ENCODE measurements at places on chromosomes 16 and 17.

- DNase-seq = no peak
Observed at GRCh38 chr17:78731904-78732303, 50.2 kb downstream of the CYTH1 start.

DNA sequence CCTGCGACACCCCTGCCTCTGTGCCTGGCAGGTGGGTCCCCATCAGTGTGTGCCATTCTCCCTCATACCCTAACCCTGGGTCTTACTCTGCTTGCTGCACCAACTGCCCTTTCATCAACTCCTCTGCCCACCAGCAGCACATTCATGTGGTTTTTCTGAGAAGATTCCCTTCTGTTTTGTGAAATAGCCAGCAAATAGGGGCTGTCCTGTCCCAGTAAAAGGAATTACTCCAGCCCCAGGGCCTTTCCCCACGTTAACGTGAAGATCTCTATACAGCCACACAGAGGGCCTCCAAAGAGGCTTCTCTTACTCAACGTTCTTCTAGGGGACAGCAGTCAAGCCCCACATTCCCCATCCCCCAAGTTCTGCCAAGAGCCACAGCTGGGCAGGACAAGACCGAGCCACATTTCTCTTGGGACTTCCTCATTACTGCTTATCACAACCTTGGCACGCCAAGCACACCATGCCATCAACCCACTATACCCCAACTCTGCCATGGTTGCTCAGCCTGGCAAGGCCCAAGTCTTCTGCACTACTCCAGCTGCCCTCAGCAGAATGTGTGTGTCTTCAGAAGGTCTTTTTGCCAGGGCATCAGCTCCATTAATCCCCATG lies 18.7 kb upstream of the CCL2 start:
- no peak for DNase-seq

- peak; percentile 56 for DNase-seq
Observed at GRCh38 chr16:24102209-24102660, 153.9 kb upstream of the CACNG3 start.

DNA sequence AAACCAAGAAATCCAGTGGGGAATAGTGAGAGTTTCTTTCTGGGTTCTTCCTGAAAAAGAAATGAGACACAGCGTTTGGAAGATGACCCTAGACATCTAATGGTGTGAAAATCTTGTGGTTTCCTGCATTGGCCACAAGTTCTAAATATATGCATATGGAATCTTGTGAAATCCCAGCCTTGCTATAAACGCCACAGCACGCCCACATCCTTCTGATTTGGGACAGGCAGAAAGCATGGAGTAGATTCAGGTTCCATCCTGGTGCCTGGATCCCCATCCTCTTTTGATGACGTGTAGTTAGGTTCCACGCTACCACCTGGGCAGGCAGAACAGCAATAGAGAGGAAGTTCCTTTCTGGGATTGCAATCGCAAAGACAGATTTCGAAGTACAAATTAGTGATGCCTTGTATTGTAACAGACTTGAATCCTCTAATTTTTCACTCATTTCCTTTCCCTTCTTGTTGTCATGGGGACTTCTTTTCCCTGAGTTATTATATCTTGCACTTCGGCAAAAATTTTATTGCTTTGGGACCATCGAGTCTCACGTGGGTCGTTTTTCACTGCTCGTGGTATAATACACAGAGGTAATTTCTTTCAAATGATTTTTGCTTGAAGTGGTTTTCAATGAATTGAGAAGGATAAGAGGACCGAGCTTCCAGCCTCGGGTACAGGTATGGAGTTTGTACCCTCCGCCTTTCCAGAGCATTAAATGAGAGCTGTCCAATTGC lies 37.6 kb downstream of the HS3ST4 start:
- DNase-seq = no peak

DNA sequence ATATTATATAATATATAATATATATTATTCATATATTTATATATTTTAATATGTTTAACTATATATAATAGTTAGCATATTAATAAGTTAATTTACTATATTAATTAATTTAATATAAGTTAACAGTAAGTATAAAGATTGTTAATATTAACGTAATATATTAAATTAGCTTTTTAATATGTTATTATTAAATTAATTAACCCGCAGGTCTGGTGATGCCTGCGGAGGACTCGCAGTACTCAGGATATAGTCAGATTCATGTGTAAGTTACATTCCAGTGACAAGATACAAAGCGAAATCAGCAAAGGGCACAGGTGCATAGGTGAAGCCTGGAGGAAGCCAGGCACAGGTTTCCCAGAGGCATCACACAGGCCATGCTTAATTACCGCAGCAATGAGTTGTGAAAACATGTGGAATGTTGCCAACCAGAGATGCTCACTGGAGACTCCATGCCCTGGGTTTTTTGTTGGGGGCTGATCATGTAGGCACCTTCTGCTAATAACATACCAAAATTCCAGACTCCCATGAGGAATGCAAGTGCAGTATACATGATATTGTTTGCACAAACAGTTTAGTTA lies 130.4 kb upstream of the MPHOSPH6 start:
- DNase-seq = no peak

DNA sequence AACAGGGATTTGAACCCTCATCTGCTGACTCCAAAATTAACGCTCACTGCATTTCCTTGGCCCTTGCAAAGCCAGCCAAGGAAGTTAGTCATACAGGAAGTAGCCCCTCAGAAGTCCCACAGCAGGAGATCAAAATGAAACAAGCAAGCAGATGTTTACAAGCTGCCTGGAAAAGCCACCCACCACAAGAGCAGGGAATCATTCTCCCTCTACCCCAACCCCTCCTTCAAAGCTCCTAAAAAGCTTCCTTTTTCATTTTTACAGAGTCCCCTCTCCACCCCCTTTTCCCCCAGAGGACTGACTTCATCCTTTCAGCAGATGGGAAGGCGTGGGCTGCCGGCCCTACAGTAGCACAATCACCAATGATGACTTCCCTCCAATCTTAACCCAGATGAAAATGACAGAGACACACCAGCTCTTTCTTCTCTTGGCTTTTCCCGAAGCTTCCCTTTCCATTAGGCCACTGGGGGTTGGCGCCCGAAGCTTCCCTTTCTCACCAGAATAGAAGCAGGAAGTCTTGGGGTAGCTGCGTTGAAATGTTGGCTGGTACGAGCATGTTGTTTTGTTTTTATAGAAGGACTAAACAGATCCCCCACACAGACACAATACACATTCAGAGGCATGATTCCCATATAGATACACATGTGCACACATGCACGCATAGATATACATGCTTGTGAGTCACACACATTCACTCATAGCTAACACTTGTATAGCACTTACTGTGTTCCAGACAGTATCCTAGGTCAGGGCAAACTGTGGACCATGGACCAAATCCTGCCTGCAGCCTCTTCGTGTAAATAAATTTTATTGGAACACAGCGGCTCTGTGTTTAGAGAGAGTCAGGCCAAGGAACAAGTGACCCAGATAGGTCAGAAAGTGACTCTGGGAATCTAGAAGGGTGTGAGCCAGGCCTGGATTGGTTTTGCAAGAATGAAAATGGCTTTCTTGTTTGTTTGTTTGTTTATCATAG lies 17.4 kb downstream of the ITPRIPL2 start:
- DNase-seq = no peak

DNA sequence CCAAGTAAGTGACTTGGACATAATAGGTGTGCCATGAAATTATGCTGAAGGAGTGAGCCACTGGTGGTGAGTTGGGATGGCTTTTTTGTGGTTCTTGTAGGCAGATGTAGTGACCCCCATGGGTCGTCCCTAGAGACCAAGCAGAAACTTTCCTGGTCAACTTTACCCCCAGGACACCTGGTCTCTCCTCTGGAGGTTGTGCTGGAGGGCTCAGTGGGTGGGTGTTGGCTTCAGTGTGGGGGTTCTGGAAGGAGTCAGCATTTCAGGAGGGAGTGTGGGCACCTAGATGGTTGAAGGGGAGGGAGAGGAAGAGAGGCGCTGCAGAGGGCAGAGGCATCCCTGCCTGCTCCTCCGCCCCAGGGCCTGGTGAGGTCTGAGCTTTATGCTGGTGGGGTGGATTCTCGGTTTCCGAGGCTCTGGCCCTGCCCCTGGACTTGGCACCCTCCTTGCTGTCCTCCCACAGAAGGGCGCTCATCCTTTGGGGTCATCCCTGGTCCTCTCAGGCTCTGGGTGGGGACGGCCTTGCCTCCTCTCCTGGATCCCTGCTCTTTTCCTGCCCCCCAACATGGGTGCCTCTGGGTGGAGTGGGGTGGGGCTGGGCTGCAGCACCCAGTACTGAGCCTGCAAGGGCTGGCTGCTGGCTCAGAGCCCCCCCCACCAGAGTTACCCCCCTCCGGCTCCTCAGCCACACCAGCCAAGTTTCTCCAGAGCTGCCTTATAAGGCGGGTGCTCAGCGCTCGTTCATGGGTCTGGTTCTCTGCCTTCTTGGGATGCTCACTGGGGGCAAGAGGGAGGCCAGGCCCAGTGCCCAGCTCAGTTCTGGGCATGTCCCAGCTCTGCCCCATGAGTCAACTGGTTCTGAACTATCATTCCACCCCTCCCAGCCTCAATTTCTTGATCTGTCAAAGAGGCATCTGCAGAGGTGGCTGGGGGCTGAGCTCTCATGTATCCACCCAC lies 266.8 kb downstream of the SEC14L1 start:
- no peak for DNase-seq

DNA sequence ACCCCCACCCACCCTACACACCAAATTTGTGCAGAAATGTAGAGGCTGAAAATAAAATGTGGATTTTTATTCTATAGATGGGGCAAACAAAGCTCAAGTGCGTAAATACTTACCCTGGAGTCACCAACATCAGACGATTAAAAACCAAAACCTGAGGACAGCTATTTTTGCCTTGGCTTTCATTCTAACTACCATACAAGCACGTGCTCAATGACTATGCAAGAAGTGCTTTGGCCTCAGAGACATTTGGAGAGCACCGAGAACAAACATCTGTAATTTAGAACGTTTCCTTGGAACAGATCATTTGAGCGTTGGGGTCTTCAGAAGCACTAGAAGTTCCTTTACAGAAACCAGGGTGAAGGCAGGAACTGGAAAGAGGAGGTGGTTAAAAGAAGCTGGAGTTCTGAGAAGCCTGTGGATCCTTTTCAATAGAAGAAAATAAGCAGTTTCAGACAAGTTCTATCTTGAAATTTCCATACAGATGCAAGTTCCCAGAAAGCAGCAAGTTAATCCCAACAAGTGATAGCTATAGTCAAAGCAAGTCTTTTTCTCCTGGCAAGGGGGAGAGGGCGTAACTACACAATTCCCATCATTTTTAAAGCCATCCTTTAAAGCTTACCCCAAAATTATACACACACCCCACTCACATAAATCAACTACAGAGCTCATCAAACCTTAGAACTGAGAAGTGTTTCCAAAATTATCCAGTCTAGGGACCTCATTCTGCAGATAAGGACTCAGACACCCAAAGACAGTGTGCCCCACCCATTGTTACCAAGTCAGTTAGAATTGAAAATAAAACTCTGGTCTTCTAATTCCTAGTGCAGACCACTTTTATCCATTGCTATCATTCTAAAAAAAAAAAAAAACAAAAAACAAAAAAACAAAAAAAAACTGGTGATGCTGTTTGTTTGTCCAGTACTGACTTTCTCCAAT lies 29.6 kb upstream of the CDRT4 start:
- no peak for DNase-seq

GRCh38 chr16:82936941-82937551 lies 310.3 kb downstream of the CDH13 start:
- DNase-seq = no peak

- DNase-seq = no peak
Observed at GRCh38 chr17:57593739-57594462, 151.2 kb downstream of the CCDC182 start.

- DNase-seq = no peak
Observed at GRCh38 chr16:88784074-88784855, 755 bp downstream of the PIEZO1 start.

- DNase-seq = no peak
Observed at GRCh38 chr17:14307560-14308024, 6.7 kb downstream of the HS3ST3B1 start.

DNA sequence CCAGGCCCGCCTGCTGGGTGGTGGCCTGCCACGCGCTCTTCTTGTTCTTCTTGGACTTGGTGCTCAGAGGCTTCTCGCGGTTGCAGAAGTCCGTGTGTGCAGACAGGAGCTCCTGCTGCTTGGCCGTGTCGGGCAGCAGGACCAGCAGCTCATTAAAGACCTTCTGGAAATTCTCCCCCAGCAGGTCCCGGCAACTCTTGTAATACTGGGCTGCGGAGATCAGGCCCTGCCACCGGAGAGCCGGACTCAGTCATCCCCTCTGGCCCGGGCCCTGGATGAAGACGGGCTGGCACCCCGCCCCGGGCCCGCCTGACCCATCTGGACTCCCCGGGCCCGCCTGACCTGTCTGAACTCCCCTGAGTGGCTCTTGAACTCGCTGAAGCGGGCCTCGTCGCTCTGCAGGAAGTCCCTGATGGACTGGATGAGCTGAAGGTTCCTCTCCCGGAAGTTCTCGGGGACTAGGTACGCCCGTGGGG lies 8.6 kb downstream of the SYNGR3 start:
- no peak for DNase-seq

- no peak for DNase-seq
Observed at GRCh38 chr16:69239851-69240250, 52.9 kb downstream of the SNTB2 start.

DNA sequence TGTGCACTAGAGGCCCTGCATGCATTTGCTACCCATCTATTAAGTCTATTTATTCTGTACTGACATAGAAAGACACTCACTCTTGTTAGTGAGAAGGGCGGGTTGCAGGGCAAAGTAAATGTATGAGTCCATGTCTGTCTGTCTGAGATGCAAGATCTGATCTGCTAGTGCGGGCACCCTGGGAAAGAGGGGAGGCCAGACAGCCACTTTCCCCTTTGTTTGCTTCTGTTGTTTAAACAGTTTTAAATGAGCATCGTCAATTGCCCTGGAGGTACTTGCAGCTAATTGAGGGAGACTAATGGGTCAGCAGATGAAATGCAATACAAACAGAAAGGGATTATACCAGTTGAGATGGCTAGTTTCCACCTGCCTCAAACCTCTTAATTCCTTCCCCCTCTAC lies 24.9 kb downstream of the SCNN1G start:
- DNase-seq = peak; percentile 98

- DNase-seq = no peak
Observed at GRCh38 chr16:22022151-22022550, 14.2 kb downstream of the MOSMO start.

DNA sequence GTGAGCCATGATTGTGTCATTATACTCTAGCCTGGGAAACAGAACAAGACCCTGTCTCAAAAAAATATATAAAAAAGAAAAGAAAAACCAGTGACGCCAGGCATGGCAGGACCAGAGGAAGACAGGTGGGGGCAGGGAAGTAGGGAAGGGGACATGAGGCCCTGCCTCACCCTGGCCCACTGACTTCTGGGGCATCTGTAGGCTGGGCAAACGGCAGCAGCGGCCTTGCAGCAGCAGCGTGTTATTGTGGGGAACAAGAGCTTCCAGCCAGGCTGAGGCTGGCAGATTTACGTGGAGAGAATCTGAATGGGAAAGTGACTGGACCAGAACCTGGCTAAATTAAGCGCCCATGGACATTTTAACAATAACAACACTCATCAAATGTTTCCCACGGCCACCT lies 19.4 kb downstream of the CMTM4 start:
- DNase-seq = no peak

DNA sequence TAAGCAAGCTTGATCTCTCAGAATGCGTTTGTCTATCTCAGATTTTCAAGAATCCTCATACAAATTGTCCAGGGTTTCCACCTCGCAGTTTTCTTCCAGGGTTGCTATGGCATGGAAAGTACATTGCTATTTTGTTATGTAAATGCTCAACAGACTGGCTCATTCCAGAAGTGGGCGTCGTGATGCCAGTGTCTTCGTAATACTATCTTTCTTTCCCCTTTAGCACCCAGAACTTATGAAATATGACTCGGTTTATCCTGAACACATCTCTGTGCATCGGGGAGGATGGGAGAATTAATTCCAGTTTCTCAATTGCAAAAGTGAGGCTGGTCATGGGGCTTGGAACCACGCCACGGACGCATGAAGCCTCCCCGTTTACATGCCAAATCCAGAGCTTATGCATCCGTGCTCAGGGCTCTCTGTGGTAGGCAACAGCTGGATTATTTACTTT lies 405.0 kb downstream of the WWOX start:
- no peak for DNase-seq

Data from NCI-H748 treated with DMSO at 0.1 percent for 48 hours (cell line).